ENCODE measurements at places on chromosomes 12 and 14.

- DNase-seq = no peak
These were observed 88.0 kb downstream of the KIF21A start for GRCh38 chr12:39354955-39355354.

- DNase-seq = peak; percentile 12
These were observed 11.1 kb upstream of the SMAGP start for GRCh38 chr12:51281202-51281924.

- no peak for DNase-seq
These were observed 90.8 kb downstream of the AEBP2 start for GRCh38 chr12:19529951-19530636.

- no peak for DNase-seq
These were observed 126.4 kb upstream of the FOXN3 start for GRCh38 chr14:89543425-89543790.

- peak; percentile 98 for DNase-seq
These were observed 22.8 kb downstream of the ATF1 start for GRCh38 chr12:50786498-50787231.

- no peak for DNase-seq
These were observed 12.6 kb upstream of the TIGAR start for GRCh38 chr12:4308334-4308950.

GRCh38 chr14:104743461-104744380 is 9.2 kb upstream of the SIVA1 start:
- DNase-seq = no peak

- DNase-seq = no peak
These were observed 198.4 kb upstream of the ATXN7L3B start for GRCh38 chr12:74339211-74339610.

GRCh38 chr12:91355150-91356006 is 172.8 kb upstream of the DCN start:
- peak; percentile 62 for DNase-seq

Data from SW480 (cell line).